Sigmoid colon (tissue), 7 donors: ENCODE measurements at places on chromosomes 1 and 21. TPM values are rescaled to one million over a fixed set of nuclear protein-coding genes. Genes with fewer than 3 reads are reported as not detected.

DNA sequence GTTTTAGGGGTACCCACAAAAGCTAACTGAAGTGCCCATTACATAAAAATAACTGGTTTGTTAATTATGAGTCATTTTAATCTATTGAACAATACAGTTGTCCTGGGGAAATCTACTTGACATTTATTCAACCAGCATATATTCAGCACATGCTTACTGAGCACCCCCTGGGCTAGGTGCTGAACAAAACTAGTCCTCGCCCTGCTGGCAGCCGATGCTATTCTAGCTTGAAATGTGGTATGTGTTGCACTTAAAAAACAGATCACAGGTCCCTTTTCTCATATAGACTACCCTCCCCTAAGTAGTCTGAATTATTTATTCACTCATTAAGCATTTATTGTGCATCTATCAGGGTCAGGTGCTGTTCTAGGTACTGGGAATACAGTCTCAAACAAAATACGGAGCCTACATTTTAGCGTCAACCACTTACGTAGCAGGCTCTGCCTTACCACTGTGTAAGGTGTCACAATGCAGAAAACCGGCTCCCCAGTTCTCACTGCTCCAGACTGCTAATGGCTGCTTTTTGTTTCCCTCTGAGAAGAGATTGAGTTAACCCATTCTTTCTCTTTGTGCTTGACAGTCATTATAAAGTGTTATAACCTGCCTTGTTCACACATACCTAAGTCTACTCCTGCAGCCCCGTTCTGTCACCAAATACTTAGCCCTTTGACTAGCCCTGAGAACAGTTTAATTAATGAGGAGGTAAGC, 57.1 kb downstream of the ADCY10 start:
- DNase-seq, result no peak

DNA sequence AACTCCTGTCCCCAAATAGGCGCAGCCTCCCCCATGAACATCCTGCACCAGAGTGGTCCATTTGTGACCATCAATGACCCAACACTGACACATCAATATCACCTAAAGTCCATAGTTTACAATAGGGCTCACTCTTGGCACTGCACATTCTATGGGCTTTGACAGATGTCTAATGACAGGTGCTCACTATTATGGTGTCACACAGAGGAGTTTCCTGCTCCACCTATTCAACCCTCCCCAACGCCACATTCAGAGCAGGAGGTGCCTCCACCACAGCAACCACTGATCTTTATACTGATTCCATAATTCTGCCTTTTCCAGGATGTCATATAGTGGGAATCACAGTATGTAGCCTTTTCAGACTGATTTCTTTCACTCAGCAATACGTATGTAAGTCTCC, 24.2 kb downstream of the GNG4 start:
- no peak for DNase-seq

- no peak for DNase-seq
Observed at GRCh38 chr1:198258491-198258890, 101.7 kb downstream of the NEK7 start.

Gene NBPF9
- polyA plus RNA-seq, result 3.2 TPM

DNA sequence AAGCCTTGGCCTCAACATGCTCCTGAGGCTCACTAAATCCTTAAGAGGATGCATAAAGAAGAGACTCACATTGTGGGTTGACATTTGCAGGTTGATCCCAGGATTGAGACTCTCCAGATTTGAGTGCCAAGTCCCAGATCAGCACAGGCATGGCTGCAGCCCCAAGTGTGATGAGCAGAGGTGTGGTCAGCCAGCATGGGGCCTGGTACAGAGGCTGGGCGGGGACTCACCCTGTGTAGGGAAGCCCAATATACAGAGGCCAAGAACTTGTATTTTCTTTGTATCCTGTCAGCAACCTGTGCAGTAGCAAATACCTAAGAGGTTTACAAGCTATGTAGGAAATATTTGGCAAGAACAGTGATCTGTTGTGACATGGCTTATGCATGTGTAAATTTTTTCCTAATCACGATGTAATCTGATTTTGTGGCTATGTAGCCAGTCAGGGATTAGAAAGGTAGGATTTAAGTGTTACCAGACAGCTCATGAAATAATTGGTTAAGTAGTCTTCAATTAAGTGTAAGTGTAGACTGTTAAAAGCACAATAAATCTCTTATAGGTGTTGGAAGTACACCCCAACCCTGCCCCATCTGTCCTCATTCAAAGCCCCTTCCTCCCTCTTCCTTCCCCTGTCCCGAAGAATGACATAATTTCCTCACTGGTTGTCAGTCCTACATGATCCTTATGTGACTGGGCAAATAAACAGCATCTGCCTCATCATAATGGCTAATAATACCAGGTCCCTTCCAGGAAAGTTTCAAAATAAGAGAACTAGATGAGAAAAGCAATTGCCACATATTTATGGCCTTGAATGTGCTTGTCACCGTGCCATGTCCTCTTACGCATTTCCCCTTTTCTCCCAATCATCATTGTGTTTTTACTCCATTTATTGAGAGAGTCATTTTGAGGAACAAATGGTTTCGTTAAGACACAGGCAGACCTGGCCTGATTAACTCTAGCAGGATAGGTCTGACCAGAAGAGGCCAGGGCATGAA, 120.9 kb downstream of the HLX start:
- DNase-seq, result peak; percentile 66

GRCh38 chr1:84846387-84846786, 46.6 kb downstream of the LPAR3 start:
- no peak for DNase-seq
